ENCODE measurements at places on chromosomes 3 and 15.

DNA sequence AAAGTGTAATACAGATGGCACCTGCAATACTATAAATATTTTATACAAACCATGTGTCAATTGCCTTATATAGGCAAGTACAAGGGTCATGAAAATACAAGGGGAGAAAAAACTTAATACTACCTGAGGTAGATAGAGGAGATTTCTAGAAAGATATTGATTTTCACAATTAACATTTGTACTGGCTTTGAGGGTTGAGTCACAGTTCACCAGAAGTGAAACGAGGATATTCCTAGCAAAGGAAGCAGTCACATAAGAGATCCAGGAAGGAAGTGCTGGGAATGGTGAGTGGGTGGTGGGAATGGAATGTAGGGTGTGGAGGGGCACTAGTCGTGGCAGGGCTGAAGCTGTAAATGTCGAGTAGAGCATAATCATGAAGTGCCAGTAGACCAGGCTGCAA is 108.7 kb downstream of the P2RY1 start:
- H3K27me3 ChIP-seq, result no peaks in the 10 kb centered on the region
- no peak for DNase-seq
- H3K4me1 ChIP-seq, result no peaks in the 10 kb centered on the region
- no peak overlapping the region for H3K27ac ChIP-seq
- no peaks in the 10 kb centered on the region for H3K36me3 ChIP-seq

GRCh38 chr3:42161050-42161935 is 70.1 kb downstream of the TRAK1 start:
- peaks cover 3% of the 10 kb centered on the region for H3K36me3 ChIP-seq
- no peak overlapping the region for H3K27ac ChIP-seq
- H3K4me3 ChIP-seq, result no peak overlapping the region

- no peak overlapping the region for H3K4me3 ChIP-seq
- H3K27ac ChIP-seq, result no peak overlapping the region
- no peaks in the 10 kb centered on the region for H3K4me1 ChIP-seq
- DNase-seq, result no peak
Observed at GRCh38 chr15:100216182-100216581, 125.6 kb downstream of the ADAMTS17 start.

DNA sequence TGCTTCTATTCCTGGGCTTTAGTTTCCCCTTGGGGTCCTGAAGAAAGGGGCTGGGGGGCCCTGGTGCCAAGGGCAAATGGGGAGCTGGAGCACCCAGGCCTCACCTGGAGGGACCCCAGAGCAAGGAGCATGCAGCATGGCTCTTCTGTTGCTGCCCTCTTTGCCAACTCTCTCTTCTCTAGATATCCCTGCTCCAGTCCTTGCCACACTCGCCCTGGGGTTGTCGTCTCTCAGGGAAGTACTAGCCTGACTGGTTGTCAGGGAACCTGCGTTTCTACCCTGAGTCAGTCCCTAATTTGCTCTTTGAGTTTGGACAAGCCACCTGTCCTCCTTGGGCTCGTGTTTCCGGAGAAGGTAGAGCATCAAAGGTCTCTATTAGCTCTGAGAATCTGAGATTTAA is 63.7 kb upstream of the UBE2Q2 start:
- no peaks in the 10 kb centered on the region for H3K36me3 ChIP-seq
- peaks cover 12% of the 10 kb centered on the region for H3K4me1 ChIP-seq
- no peak overlapping the region for H3K4me3 ChIP-seq
- peaks cover 25% of the 10 kb centered on the region for H3K27me3 ChIP-seq
- H3K27ac ChIP-seq, result no peak overlapping the region

GRCh38 chr3:66572090-66572675 is 71.4 kb upstream of the LRIG1 start:
- H3K27me3 ChIP-seq, result peaks cover 4% of the 10 kb centered on the region
- peaks cover 4% of the 10 kb centered on the region for H3K4me1 ChIP-seq
- DNase-seq, result no peak
- no peak overlapping the region for H3K27ac ChIP-seq

GRCh38 chr15:81859737-81860516 is 185.9 kb downstream of the MEX3B start:
- H3K4me1 ChIP-seq, result no peaks in the 10 kb centered on the region
- no peak overlapping the region for H3K4me3 ChIP-seq

DNA sequence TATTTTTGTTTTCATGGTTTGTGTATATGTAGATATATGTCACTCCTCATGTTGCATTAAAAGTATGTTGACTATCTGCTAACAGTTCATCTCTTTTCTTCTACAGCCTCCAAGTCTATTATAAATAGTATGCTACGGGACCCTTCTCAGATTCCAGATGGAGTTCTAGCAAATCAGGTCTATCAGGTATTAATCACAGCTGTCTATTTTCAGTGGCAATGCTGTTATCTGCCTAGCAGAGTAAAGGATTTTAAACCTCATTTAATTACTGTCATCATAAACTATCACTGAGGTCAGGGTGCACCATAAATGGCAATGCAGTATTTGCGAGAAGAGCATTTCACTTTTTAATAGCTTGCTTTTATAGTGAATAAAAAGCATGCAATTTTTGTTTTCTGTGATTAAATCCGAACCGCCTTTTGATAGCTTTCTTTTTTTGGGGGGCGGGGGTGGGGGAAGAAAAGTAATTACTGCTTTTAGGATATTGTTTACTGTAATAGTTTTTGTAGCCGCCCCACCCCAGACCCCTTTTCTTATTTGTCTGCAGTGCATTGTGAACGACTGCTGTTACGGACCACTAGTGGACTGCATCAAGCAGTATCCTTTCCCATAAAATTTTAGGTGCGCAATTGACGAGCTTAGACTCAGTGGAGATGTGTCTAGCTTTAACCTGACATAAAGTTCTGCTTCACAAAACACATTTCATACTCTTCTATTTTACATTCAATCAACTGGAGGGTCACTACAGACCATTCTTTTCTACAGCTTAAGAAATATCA is 112.3 kb downstream of the CDIN1 start:
- H3K4me1 ChIP-seq, result no peaks in the 10 kb centered on the region
- no peaks in the 10 kb centered on the region for H3K36me3 ChIP-seq
- no peak for DNase-seq
- no peak overlapping the region for H3K4me3 ChIP-seq
- H3K27ac ChIP-seq, result no peak overlapping the region
